ENCODE measurements at places on chromosomes 12 and 14.
A peak's percentile ranks its signal among the peaks of the same experiment; 100 is the strongest.

DNA sequence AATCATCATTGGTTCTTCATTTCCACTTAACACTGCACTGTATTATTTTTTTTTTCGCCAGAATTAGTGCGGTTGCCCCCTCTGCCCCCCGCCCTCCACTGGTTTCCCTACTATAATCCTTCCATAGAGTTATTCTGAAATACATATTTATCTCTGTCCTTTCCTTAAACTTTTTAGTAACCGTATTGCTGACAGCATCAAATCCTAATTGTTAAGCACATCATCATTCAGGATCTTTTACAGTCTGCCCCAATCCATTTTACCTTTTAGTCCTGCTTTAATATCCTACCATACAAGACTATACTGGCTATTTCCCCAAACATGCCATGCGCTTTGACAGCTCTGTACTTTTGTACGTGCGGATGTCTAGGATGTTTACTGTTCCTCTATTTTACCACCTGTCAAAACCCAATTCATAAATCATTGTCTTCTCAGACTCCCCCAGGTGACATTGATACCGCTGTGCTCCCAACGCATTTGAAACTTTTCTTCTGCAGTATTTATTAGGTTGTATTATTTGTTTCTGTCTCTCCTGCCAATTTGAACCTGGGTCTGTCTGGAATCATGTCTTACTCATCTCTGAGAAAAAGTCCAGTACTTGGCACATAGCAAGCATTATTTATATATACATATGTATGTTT lies 1.0 kb downstream of the FGFR1OP2 start:
- DNase-seq = no peak

DNA sequence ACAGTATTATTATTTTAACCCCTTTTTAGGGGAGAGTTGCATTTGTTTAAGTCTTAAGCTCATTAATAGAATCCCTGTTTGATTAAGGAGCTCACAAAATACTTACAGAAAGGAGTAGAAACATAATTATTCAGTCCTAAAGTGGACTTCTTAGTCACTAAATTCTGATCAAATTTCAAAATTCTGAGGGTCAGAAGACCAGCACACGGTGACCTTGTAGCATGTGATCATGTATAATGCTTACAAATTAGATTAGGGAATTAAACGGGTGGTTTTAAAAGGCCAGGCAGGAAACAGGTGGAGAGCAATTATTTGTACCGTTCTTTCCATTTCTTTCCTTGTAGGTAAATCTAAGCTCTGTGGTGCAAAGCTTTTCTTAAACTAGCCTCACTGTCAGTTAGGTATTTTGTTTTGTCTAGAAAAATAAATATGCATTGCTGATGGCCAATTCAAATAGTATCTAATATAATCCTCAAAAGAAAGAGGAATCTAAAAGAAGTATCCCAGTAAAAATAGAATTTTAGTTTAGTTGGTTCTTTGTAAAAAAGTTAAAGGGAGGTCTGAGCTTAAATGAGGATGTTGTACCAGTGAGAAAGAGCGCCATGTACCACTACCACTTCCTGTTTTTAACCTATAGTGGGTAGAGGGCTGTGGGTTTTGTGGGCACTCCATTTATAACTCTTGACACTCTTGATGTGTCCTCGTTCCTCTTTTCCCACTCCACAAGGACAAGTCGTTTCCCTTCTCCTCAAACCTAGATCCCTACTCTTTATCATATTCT lies 51.1 kb downstream of the SLC38A1 start:
- no peak for DNase-seq

DNA sequence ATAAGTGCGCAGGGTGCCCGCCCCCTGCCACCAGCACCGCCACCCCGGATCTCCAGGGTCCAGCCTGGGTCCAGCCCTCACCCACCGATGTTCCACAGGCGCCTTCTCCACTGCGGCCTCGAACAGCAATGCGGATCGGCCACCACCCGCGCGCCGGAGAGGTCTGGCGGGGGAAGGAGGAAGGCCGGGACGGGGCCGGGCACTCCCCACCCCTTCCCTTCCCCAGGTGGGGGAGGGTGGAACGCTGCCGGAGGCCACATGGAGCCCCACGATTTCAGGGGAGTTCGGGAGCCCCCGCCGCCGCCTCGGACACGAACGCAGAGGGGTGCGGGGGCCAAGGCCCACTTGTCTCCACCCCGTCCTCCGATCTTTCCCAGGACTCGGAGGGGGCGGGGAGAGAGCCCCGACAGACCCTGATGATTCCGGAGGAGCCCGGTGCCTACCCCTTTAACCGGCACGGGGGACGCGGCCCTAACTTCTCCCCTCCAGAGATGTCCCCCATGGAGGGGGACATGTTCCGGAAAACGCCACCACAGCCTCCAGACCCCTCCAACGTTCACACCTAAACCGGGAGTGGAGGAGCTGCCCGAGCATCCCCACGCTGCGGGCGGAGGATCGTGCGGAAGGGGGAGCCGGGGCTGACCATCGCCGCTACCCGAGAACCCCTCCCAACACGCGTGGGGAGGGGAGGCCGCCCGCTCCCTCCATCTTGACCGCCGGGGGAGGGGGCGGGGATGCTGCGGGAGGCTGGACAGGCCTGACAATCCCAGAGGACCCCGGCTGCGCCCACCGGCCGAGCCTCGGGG lies 1.1 kb downstream of the ATXN2 start:
- DNase-seq = peak; percentile 62

DNA sequence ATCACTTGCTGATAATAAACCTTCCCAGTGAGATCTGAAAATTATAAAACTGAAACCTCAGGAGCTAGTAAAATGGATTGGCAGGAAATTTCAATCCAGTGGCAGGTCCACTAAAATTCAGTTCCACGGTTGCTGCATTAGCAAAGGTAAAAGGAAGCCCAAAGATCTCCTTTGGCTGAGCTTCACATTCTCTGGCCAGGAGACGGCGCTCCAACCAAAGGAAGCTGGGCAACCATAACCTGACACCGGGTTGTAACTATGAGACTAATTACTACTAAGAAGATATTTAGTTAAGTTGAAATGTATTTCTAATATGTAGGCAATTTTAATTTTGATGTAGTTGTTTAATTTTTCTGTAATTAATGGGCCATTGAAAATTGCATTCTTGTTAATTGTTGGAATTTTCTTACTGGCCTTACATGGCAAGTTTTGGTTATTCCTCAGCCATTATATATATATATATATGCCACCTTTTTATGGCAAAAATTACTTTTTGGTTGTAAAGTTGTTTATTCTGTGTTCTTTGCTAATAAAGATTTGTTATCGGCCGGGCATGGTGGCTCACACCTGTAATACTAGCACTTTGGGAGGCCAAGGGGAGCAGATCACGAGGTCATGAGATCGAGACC lies 17.0 kb downstream of the OR8S1 start:
- peak; percentile 11 for DNase-seq

DNA sequence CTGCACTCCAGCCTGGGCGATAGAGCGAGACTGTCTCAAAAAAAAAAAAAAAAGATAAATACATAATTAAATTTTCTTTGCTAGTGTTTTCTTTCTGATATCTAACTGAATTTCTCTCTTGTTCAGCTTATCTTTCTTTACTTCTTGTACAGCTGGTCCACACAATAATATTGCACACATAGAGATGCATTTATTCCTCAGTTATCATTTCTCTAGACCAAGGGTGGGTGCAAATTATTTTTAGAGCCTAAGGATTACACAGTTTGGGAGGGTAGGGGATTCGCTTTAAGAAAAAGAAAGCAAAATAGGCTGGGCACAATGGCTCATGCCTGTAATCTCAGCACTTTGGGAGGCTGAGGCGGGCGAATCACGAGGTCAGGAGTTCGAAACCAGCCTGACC lies 17.9 kb downstream of the A2ML1 start:
- no peak for DNase-seq

DNA sequence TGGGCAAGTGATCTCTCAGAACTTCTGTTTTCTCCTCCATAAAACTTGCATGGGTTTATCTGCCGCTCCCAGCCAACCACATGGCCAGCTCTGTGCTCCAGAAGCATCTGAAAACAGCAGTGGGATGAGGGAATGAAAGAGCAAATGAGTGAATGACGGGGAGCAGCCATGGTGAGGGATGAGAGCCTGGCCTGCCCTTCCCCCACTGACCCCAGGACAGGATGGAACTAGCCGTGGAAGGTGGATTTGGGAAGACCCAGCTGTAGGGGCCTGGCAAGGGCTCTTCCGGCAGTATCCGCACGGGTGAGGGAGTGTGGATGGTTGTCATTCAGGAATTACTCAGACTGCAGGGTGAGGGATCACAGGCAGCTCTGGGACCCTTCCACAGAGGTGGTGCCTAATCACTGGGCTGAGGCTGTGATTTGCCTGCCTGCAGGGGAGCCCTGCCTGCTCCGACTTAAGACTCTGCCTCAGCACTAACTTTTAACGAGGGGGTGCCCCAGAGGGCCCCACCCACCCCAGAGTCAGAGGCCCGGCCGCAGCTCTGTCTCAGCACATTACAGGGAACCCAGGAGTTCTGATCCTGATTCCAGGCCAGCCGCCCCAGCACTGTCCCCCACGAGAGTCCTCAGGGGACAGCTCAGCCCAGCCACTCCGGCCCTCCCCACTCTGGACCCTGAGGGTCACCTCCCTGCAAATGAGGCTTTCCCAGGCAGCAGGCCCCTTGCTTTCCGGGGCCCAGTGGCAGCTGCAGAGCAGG lies 136.8 kb upstream of the C14orf180 start:
- DNase-seq = no peak

DNA sequence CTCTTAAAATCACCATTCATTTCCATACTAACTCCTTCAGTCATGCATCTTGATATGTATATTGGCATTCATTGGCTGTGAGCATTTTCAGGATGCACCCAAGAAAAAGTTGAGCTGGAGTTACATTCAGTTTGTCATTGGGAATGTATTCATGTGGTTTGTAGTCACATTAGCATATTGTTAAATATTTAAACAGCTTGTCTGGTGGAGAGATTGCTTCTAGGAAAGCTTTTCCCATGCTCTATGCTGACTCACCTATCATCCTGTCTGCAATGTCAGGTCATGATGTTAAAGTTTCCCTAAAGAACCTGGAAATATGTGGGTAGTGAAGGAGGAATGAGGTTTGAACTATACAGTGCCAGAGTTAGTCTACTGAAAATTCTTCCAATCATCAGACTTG lies 583.6 kb downstream of the GALC start:
- DNase-seq = no peak

DNA sequence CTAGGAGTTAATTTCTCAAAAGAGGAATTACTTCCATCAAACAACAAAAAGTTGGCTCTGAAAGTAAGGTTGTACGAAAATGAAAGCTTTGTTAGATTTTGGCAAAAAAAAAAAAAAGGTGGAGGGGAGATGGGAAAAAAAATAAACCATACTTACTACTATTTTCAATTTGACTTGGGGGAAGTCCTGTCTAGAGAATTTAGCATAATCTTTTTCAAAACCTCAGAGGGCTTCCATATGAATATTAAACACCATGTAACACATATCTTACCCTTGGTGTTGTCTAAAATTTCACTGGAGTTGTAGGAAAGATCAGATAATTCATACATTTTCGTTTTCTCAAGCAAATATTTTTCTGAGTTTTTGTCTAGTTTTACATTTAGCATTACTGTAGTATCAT lies 17.5 kb downstream of the GRIP1 start:
- DNase-seq = no peak

- no peak for DNase-seq
These were observed 262.4 kb upstream of the RMST start for GRCh38 chr12:97200181-97200580.

DNA sequence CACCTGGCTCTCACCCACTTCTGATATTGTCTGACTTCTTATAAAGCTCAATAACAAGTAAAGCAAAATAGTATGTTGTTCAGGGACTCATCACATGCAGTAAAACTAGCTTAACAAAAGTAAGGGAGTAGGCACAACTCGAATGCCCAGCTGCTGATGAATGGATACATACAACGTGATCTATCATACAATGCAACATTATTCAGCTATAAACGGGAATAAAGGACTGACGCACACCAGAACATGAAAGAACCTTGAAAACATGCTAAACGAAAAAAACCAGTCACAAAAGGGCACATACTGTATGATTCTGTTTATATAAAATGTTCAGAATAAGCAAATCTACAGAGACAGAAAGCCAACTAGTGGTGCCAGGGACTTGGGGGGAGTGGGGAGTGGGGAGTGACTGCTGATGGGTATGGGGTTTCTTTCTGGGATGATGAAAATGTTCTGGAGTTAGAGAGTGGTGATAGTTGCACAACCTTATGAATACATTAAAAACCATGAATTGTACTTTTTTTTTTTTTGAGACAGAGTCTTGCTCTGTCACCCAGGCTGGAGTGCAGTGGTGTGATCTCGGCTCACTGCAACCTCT lies 11.1 kb downstream of the PLBD2 start:
- DNase-seq = no peak

- no peak for DNase-seq
These were observed 186.8 kb upstream of the RBM19 start for GRCh38 chr12:114152890-114153289.

DNA sequence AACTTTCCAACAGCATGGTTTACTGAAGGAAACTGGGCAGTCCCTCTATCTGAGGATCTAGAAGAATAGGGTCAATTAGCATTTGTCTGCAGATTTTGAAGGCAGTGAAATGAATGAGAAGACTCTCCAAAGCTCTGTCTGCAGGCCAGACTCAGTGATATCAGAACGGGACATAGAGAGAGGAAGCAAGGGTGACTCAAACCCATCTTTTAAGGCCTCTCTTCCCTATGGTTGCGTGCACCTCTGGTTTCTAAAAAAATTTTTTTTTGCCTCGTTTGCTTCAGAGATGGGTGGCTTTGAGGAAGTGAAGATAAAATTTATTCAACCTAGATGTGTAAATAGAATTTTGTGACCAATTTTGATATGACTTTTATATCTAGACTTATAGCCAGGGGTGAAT lies 71.9 kb upstream of the HOXC13 start:
- no peak for DNase-seq

GRCh38 chr12:93134893-93135285 lies 205.8 kb upstream of the EEA1 start:
- DNase-seq = no peak

DNA sequence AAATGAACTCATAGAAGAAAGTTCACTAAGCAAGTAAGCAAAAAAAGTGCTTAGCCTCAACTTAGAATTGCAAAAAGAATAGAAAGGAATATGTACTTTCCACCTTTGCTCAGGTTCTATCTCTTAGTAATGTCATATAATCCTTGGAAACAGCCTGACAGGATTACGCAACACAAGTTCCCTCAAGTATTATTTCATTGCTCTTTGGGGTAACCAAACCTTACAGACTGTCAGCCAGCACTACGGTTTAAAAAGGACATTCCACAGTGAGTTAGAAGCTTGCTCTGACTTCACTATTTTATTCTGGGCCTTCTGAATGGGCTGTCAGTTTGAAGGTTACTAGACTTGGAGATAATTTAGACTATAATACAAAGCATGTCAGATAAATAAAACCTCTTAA lies 264.0 kb downstream of the ATXN7L3B start:
- DNase-seq = no peak

- DNase-seq = no peak
These were observed at the start of gene TTC7B for GRCh38 chr14:90815822-90816662. TTC7B (minus strand) TSS chr14:90816430; CDS start chr14:90816295, 135 bp downstream.

- no peak for DNase-seq
These were observed 68.0 kb downstream of the AVPR1A start for GRCh38 chr12:63083046-63083445.

GRCh38 chr12:126784328-126784921 lies 1482.5 kb upstream of the TMEM132C start:
- no peak for DNase-seq
